ENCODE measurements at places on chromosomes 1 and 21.

- H3K4me3 ChIP-seq, result no peak overlapping the region
- peak overlapping the region; percentile 54 for H3K27ac ChIP-seq
- H3K27me3 ChIP-seq, result no peaks in the 10 kb centered on the region
- H3K36me3 ChIP-seq, result no peaks in the 10 kb centered on the region
Observed at GRCh38 chr1:77514921-77515776, 167.3 kb downstream of the ZZZ3 start.

GRCh38 chr1:112264553-112264952 is 131.5 kb upstream of the CTTNBP2NL start:
- no peaks in the 10 kb centered on the region for H3K36me3 ChIP-seq
- H3K4me1 ChIP-seq, result peaks cover 4% of the 10 kb centered on the region
- no peak overlapping the region for H3K27ac ChIP-seq
- H3K4me3 ChIP-seq, result no peak overlapping the region

DNA sequence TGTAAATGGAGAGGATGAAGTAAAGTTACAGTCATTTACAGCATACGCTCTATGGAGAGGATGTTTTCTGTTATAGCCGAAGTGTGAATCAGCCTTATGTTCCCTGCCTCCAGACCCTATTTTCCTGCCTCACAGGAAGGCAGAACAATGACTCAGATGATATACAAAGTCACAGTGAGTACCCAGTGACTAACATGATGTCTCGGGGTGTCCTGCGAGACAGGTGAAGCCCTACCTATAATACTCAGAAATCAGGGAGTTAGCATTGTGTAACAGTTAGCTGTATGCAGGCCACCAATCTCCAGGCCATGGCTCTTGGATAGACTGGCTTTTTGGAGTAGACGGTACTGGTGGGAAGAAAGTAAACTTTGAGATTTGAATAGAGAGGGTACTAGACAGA is 55.6 kb upstream of the FBXO28 start:
- peaks cover 11% of the 10 kb centered on the region for H3K4me1 ChIP-seq

DNA sequence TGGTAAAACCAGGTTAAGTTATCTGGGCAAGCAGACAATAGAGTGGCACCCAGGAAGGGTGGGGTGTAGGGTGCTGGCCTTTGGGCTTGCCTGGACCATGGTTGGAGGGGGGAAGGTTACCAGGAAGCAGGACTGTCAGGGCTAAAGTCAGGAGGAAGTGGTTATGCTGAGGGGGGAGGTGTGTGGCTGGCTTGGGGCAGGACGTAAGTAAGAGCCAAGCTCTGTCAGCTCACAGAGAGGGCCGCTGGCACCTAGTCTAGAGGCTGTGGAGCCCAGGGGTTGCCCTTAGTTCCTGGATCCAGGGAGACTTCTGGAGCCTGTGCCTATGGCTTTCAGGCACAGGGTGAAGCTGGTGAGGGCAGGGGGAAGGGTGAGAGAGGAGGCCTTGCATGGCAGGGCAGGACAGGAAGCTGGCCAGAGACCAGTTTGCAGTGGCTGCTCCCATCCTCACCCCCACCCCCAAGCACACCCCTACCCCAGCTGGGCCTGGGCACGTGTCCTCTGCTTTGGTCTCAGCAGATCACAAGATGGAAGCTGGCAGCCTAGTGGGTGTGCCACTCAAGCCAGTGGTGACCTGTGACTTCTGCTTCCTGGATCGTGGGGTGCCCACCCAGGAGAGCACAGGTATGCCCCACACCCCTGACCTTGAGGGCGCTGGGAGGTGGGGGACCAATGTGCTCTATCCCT is 20.5 kb upstream of the SMYD3 start:
- DNase-seq, result no peak
- H3K36me3 ChIP-seq, result no peaks in the 10 kb centered on the region
- H3K27me3 ChIP-seq, result peaks cover 5% of the 10 kb centered on the region
- no peak overlapping the region for H3K27ac ChIP-seq
- no peak overlapping the region for H3K4me3 ChIP-seq

DNA sequence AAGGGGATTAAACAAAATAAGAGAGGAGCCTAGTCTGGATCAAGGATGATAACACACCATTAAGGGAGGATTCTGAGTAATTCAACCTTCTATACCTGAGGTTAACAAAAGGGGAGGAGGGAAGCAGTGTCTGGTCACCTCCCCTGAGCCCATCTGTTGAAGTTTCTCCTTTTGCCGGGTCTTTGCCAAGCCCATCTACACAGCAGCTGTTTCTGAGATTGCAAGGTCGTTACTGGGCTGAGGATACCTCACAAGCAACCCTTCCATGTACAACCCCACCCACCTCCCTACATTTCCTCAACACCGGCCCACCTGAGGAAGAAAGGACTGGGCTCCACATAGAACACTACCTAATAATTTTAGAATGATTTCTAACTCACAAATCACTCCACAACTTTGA is 26.3 kb downstream of the LRRC52 start:
- H3K4me1 ChIP-seq, result no peaks in the 10 kb centered on the region
- H3K27me3 ChIP-seq, result peaks cover 40% of the 10 kb centered on the region
- no peaks in the 10 kb centered on the region for H3K36me3 ChIP-seq
- no peak for DNase-seq
- no peak overlapping the region for H3K4me3 ChIP-seq

DNA sequence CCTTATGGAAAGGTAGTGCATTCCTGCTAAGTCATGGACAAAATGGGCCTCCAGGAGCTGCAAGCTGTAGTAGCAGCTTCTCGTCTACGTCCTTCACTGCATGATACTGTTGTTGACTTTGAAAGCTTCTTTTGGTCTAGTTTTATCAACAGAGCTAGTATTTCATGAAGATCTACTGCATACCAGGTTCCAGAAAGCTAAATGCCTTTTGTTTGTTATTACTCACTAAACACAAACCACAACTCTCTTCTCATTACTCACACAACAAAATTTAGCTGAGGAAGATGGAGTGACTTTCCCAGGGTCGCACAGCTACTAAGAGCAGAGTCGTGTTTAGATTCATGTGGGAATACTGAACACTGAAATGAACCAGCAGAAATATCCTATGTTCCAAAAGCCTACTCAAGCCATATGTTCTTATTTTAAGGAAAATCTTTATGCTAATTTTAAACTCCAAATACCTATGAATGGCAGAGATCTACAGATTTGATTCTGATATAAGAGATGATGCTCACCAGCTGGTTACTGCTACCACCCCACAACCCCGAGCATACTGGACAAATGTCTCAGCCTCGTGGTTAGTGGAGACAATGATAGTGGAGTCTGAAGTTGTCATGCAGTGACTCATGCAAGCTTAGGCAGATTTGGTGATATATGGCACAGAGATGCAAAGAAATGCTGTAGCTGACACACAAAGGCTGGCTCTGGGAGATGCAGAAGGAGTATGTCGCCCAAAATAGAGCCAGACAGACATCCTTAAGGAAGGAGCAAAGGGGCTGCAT is 20.6 kb downstream of the PGBD2 start:
- H3K36me3 ChIP-seq, result peaks cover 10% of the 10 kb centered on the region
- DNase-seq, result no peak
- H3K4me1 ChIP-seq, result peaks cover 6% of the 10 kb centered on the region
- no peaks in the 10 kb centered on the region for H3K27me3 ChIP-seq

- H3K36me3 ChIP-seq, result no peaks in the 10 kb centered on the region
- no peaks in the 10 kb centered on the region for H3K27me3 ChIP-seq
- H3K27ac ChIP-seq, result no peak overlapping the region
- no peaks in the 10 kb centered on the region for H3K4me1 ChIP-seq
Observed at GRCh38 chr21:21955204-21955603, 957.0 kb downstream of the NCAM2 start.

- no peak overlapping the region for H3K4me3 ChIP-seq
- no peak overlapping the region for H3K27ac ChIP-seq
- H3K36me3 ChIP-seq, result no peaks in the 10 kb centered on the region
- H3K27me3 ChIP-seq, result peaks cover 9% of the 10 kb centered on the region
Observed at GRCh38 chr1:29669158-29669871, 433.0 kb downstream of the PTPRU start.

GRCh38 chr1:155209312-155209721 is 822 bp downstream of the MTX1 start:
- peak overlapping the region; percentile 92 for H3K4me3 ChIP-seq
- H3K36me3 ChIP-seq, result no peaks in the 10 kb centered on the region
- no peak for DNase-seq
- no peaks in the 10 kb centered on the region for H3K27me3 ChIP-seq
- peaks cover 17% of the 10 kb centered on the region for H3K4me1 ChIP-seq

- H3K27ac ChIP-seq, result peak overlapping the region; percentile 27
- H3K4me3 ChIP-seq, result peak overlapping the region; percentile 77
- DNase-seq, result no peak
- no peaks in the 10 kb centered on the region for H3K36me3 ChIP-seq
Observed at GRCh38 chr1:222928212-222928611, 113.4 kb downstream of the DISP1 start.

GRCh38 chr1:38231941-38232340 is 185.3 kb upstream of the POU3F1 start:
- no peak overlapping the region for H3K4me3 ChIP-seq
- H3K36me3 ChIP-seq, result no peaks in the 10 kb centered on the region
- DNase-seq, result no peak
- H3K27ac ChIP-seq, result no peak overlapping the region

DNA sequence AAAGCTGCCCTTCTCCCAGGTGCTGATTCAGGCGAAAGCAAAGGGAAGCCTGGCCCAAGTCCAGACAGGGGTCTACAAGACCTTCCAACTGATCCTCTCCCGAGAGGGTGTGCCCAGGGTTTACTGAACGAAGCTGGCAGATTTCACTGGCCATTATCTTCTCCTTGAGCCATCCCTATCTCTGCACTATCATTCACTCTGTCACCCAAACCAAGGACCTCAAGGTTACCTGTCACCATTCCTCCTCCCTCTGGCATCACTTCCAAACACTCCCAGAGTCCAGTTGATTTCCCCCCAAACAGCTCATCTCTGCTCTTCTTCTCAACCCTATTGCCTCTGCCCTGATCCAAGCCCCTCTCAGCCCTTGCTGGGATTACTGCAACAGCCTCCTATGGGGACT is 4.9 kb downstream of the STK40 start:
- no peaks in the 10 kb centered on the region for H3K27me3 ChIP-seq
- H3K36me3 ChIP-seq, result peaks cover 4% of the 10 kb centered on the region
- H3K27ac ChIP-seq, result peak overlapping the region; percentile 83
- H3K4me1 ChIP-seq, result peaks cover 40% of the 10 kb centered on the region

- H3K27me3 ChIP-seq, result no peaks in the 10 kb centered on the region
- H3K36me3 ChIP-seq, result peaks cover 41% of the 10 kb centered on the region
- H3K4me3 ChIP-seq, result peak overlapping the region; percentile 72
- H3K27ac ChIP-seq, result peak overlapping the region; percentile 92
- DNase-seq, result no peak
Observed at GRCh38 chr1:164771041-164771618, 212.1 kb downstream of the PBX1 start.

- H3K27me3 ChIP-seq, result no peaks in the 10 kb centered on the region
- H3K27ac ChIP-seq, result peak overlapping the region; percentile 74
- no peak for DNase-seq
- peaks cover 45% of the 10 kb centered on the region for H3K4me1 ChIP-seq
Observed at GRCh38 chr1:156498432-156499193, 2.0 kb downstream of the MEF2D start.

DNA sequence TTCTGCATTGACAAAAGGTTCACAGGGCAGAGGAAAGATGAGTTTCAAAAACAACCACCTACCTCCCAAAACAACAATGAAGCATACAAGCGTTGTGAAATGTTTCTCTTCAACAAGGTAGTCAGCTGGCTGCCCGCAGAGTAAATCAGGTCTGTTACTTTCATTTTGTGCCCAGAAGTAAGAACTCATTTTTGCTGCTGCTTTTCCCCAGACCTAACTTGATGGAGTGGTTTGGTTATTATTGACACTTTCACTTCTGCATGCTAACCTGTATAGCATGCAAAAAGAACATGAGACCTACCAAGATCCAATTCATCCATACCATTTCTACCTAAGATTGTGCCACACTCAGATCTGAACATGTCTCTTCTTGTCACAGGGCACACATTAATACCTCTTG is 1.3 kb downstream of the SLC9C2 start:
- no peaks in the 10 kb centered on the region for H3K27me3 ChIP-seq
- H3K4me3 ChIP-seq, result no peak overlapping the region
- H3K36me3 ChIP-seq, result no peaks in the 10 kb centered on the region
- no peak for DNase-seq
- H3K4me1 ChIP-seq, result no peaks in the 10 kb centered on the region

- H3K36me3 ChIP-seq, result peaks cover 15% of the 10 kb centered on the region
- peak overlapping the region; percentile 78 for H3K27ac ChIP-seq
- H3K4me1 ChIP-seq, result peaks cover 50% of the 10 kb centered on the region
- H3K27me3 ChIP-seq, result no peaks in the 10 kb centered on the region
Observed at GRCh38 chr1:61425040-61425439, 299.9 kb downstream of the TM2D1 start.

- H3K4me3 ChIP-seq, result no peak overlapping the region
- H3K27me3 ChIP-seq, result no peaks in the 10 kb centered on the region
- no peak for DNase-seq
- H3K27ac ChIP-seq, result no peak overlapping the region
- peaks cover 43% of the 10 kb centered on the region for H3K36me3 ChIP-seq
- peaks cover 46% of the 10 kb centered on the region for H3K4me1 ChIP-seq
Observed at GRCh38 chr1:110056285-110056683, 14.2 kb downstream of the ALX3 start.

- H3K4me1 ChIP-seq, result no peaks in the 10 kb centered on the region
- peaks cover 15% of the 10 kb centered on the region for H3K36me3 ChIP-seq
- no peak for DNase-seq
- no peak overlapping the region for H3K27ac ChIP-seq
Observed at GRCh38 chr1:62508187-62508758, 71.4 kb downstream of the USP1 start.

GRCh38 chr1:201544710-201545109 is 5.8 kb downstream of the NAV1 start:
- H3K27ac ChIP-seq, result no peak overlapping the region
- no peaks in the 10 kb centered on the region for H3K36me3 ChIP-seq
- peaks cover 17% of the 10 kb centered on the region for H3K27me3 ChIP-seq

DNA sequence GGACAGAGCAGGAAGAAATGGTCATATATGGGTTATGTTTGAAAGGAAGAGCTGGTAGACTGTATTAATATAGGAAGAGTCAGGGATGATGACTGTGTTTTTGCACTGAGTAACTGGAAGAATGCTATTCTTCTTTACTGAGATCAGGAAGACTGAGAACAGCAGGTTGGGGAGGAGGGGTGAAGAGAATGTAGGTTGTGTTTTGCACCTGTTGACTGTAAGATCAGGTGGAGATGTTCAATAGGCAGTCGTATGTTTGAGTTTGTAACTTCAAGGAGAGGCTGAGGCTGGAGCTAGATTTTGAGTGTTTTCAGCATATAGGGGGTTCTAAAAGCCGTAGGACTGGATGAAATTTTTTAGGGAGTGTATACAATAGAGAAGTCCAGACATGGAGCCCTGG is 97.2 kb downstream of the CAMTA1 start:
- peaks cover 9% of the 10 kb centered on the region for H3K36me3 ChIP-seq
- H3K4me3 ChIP-seq, result no peak overlapping the region
- H3K27me3 ChIP-seq, result no peaks in the 10 kb centered on the region
